PC-9 (cell line): ENCODE measurements at places on chromosomes 3 and 15. TPM values are rescaled to one million over a fixed set of nuclear protein-coding genes. Genes with fewer than 3 reads are reported as not detected.

Gene IGSF10
- total RNA-seq = 0.25 and 0.55 TPM in 2 replicates

Gene P2RY14
- total RNA-seq = not detected in 2 replicates

- no peaks in the 10 kb centered on the region for H3K27me3 ChIP-seq
- H3K27ac ChIP-seq = no peak overlapping the region
Observed at GRCh38 chr3:115651599-115651998, 28.3 kb downstream of the GAP43 start.

- peak overlapping the region; percentile 64 for H3K27ac ChIP-seq
- peaks cover 29% of the 10 kb centered on the region; the same call in 1 of the 2 replicates for H3K36me3 ChIP-seq
- H3K27me3 ChIP-seq = no peaks in the 10 kb centered on the region
- peak; percentile 9 for DNase-seq
Observed at GRCh38 chr15:49145651-49146609, 9.5 kb downstream of the COPS2 start.

Gene CASR
- total RNA-seq = not detected in 2 replicates

Gene HIGD1A
- total RNA-seq = 48.2 and 69.7 TPM in 2 replicates

- no peak overlapping the region for H3K27ac ChIP-seq
- H3K27me3 ChIP-seq = no peaks in the 10 kb centered on the region
- no peaks in the 10 kb centered on the region for H3K4me1 ChIP-seq
- H3K4me3 ChIP-seq = no peak overlapping the region
- no peak for DNase-seq
- no peaks in the 10 kb centered on the region for H3K36me3 ChIP-seq
Observed at GRCh38 chr3:155676252-155676981, 68.5 kb downstream of the PLCH1 start.

Gene SOX14
- not detected in 2 replicates for total RNA-seq

DNA sequence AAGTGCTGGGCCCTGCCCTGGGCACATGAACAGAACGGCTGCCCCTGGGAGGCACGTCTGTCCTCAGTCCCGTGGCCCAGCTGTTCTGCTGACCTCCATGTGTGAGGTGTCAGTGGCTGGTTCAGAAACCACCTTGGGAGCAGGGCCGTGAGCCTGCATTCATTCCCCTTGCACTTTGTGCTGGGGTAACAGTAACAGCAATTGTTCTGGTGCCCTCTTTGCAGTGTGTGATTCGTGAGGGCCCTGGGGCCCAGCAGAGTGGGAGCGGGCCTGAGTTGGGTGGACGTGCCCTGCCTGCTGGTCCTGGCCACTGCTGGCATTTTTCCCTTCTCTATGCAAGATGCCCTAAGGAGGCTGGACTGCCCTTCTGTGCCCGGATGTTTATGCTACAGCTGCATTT lies 50.4 kb upstream of the MYZAP start:
- H3K4me3 ChIP-seq = no peak overlapping the region
- no peaks in the 10 kb centered on the region for H3K4me1 ChIP-seq
- H3K36me3 ChIP-seq = no peaks in the 10 kb centered on the region
- DNase-seq = no peak
- H3K27me3 ChIP-seq = no peaks in the 10 kb centered on the region
- no peak overlapping the region for H3K27ac ChIP-seq

DNA sequence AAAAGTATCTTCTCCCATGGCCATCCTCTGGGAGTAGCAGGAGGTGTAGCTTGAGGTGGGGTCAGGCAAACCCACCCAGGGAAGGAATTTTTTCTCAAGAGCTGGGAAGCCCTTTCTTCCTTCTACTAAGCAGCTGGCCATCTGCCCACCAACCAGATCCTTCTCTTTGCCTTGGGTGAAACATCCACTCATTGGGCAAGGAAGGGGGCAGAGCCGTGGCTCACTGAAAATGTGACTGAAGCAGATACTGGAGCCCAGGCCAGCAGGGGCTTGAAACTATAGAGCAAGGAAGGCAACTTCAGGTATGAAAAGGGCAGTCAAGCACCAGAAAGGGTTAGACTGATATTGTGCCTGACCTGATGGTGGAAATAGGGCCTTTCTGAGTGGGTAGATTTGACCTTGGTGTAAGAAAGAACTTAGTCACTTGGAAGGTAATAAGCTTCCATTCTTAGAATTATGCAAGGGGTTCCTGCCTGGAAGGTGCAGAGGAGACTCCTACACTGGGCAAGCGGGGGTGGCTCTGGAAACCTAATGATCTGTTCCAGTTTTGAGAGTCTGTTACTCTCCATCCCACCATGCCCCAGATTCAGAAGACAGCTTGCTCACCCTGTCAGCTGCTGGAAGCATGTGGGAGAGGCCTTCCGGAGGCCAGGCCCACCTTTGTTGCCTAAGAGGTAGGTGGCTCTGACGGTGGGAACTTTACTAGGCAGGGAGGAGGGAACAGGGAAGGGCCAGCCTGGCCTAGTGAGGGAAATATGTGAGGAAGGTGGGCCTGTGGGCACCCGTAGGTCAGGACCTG lies 22.0 kb upstream of the PLA2G4E start:
- H3K4me1 ChIP-seq = peaks cover 31% of the 10 kb centered on the region
- H3K27ac ChIP-seq = no peak overlapping the region
- no peaks in the 10 kb centered on the region for H3K36me3 ChIP-seq
- no peaks in the 10 kb centered on the region for H3K27me3 ChIP-seq
- H3K4me3 ChIP-seq = no peak overlapping the region

Gene NMB
- 66.7 and 77.1 TPM in 2 replicates for total RNA-seq

Gene DMXL2
- total RNA-seq = 25.5 and 29.8 TPM in 2 replicates

Gene PODXL2
- total RNA-seq = 11.9 and 12.1 TPM in 2 replicates

GRCh38 chr3:43017004-43017403 lies 37.9 kb downstream of the GASK1A start:
- H3K27me3 ChIP-seq = no peaks in the 10 kb centered on the region
- no peaks in the 10 kb centered on the region for H3K36me3 ChIP-seq
- no peak overlapping the region for H3K27ac ChIP-seq

- no peaks in the 10 kb centered on the region for H3K36me3 ChIP-seq
- H3K27me3 ChIP-seq = no peaks in the 10 kb centered on the region
- no peak overlapping the region for H3K27ac ChIP-seq
- H3K4me1 ChIP-seq = no peaks in the 10 kb centered on the region
- no peak overlapping the region for H3K4me3 ChIP-seq
- no peak for DNase-seq
Observed at GRCh38 chr3:30505866-30506520, 100.4 kb upstream of the TGFBR2 start.

Gene SLC22A13
- total RNA-seq = 0.40 and 0.44 TPM in 2 replicates

Gene BBX
- total RNA-seq = 91.7 and 92.5 TPM in 2 replicates

DNA sequence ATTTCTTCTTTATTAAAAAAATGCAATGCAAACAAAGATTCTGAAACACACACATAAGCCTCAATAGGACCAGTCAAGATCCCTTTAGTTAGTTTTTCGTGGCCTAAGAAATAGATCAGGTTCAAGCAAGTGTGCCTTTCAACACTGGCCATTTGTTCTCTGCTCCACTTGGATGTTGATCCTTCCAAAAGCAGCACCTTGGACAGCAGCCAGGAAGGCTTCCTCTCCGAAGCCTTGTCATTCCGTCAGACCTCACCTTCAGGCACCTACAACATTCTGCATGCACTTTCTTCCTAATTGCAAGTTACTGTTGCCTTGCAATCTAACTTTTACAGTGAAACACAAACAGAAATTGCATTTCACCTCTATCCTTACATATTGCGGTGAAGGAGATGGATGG lies 155.9 kb upstream of the FEZF2 start:
- DNase-seq = peak; percentile 7
- H3K27me3 ChIP-seq = peaks cover 34% of the 10 kb centered on the region
- H3K36me3 ChIP-seq = no peaks in the 10 kb centered on the region
- H3K4me3 ChIP-seq = no peak overlapping the region
- no peaks in the 10 kb centered on the region for H3K4me1 ChIP-seq
- no peak overlapping the region for H3K27ac ChIP-seq

DNA sequence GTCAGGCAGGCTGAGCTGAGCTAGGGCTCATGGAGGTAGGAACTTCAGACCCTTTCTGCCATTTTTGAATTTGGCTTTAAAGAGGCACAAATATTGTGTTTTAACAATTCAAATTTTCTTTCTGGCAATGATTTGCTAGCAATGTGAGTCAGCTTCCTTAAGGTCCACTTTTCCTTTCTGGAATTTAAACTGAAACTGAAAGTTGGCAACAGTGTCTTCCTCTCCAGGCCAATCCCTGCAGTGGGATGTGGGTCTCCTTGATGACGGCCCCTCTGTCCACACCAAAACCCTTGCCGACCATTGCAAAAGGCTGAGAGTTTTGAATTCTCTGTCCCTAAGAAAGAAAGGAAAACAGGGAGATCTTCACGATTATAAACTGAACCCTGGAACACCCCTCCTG lies 27.1 kb downstream of the RPSA start:
- DNase-seq = no peak
- no peaks in the 10 kb centered on the region for H3K36me3 ChIP-seq
- H3K4me3 ChIP-seq = no peak overlapping the region
- H3K4me1 ChIP-seq = no peaks in the 10 kb centered on the region
- no peak overlapping the region for H3K27ac ChIP-seq
- no peaks in the 10 kb centered on the region; the same call in 1 of the 2 replicates for H3K27me3 ChIP-seq

Gene AP4E1
- total RNA-seq = 5.7 and 10.0 TPM in 2 replicates

DNA sequence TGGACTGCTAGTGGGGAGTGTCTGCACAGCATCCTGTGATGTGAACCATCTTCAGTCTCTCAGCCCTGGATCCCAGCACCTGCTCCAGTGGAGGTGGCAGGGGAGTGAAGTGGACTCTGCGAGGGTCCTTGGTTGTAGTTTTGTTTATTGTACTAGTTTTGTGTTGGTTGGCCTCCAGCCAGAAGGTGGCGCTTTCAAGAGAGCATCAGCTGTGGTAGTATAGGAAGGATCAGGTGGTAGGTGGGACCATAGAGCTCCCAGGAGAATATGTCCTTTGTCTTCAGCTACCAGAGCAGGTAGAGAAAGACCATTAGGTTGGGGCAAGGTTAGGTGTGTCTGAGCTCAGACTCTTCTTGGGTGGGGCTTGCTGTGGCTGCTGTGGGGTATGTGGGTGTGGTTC lies 20.9 kb downstream of the NEK11 start:
- no peaks in the 10 kb centered on the region for H3K27me3 ChIP-seq
- no peak overlapping the region for H3K27ac ChIP-seq
- no peak overlapping the region for H3K4me3 ChIP-seq
- no peak for DNase-seq
- H3K36me3 ChIP-seq = no peaks in the 10 kb centered on the region
- H3K4me1 ChIP-seq = no peaks in the 10 kb centered on the region

Gene ISLR
- total RNA-seq = not detected in 2 replicates

DNA sequence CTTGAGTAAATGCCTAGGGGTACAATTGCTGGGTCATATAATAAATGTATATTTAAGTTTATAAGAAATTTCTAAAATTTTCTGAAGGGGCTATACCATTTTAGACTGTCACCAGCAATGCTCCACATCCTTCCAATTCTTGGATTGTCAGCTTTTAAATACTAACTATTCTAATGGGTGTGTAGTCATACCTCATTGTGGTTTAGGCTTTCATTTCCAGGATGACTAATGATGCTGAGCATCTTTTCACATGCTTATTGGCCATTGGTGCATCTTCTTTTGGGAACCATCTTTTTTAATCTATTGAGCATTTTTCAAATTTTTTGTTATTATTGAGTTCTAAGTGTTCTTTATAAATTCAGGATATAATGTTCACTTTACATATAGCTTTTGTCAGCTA lies 52.5 kb upstream of the CORO2B start:
- no peak overlapping the region for H3K4me3 ChIP-seq
- no peaks in the 10 kb centered on the region for H3K4me1 ChIP-seq
- H3K27me3 ChIP-seq = peaks cover 3% of the 10 kb centered on the region; the same call in 1 of the 2 replicates
- H3K27ac ChIP-seq = no peak overlapping the region

- DNase-seq = peak; percentile 78
- H3K36me3 ChIP-seq = no peaks in the 10 kb centered on the region
- H3K4me3 ChIP-seq = no peak overlapping the region
- H3K27ac ChIP-seq = peak overlapping the region; percentile 42
- H3K4me1 ChIP-seq = peaks cover 46% of the 10 kb centered on the region
Observed at GRCh38 chr15:76071806-76072205, 12.0 kb downstream of the TMEM266 start.

- H3K27me3 ChIP-seq = no peaks in the 10 kb centered on the region
- DNase-seq = no peak
- H3K36me3 ChIP-seq = no peaks in the 10 kb centered on the region
- no peak overlapping the region for H3K4me3 ChIP-seq
- no peak overlapping the region for H3K27ac ChIP-seq
- peaks cover 74% of the 10 kb centered on the region for H3K4me1 ChIP-seq
Observed at GRCh38 chr15:40051616-40052415, 12.8 kb upstream of the SRP14 start.

DNA sequence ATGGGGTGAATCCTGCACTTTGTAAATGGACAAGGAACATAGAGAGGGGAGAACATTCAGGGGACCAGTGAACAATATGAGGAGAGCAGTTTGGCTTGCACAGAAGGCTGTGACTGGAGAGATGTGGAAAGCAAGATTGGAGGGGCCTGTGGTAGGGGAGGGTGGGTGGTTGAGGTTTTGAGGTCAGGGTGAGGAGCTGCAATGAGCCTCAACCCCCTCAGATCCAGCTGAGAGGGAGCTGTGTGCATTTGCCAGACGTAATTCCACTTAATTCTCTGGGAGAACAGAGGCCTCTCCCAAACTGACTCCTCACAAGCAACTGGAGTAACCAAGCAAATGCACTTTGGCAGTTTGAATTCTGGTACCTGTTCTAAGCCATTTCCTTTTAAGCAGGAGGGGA lies 253.1 kb upstream of the TRIM42 start:
- no peak overlapping the region for H3K4me3 ChIP-seq
- H3K36me3 ChIP-seq = no peaks in the 10 kb centered on the region
- no peak for DNase-seq
- H3K27me3 ChIP-seq = no peaks in the 10 kb centered on the region
- 0 out of 2 replicates have a peak, but pooled peaks cover 5% of the 10 kb centered on the region for H3K4me1 ChIP-seq
- H3K27ac ChIP-seq = no peak overlapping the region

Gene MGLL
- 28.2 and 30.7 TPM in 2 replicates for total RNA-seq

- H3K4me1 ChIP-seq = peaks cover 39% of the 10 kb centered on the region
- H3K36me3 ChIP-seq = no peaks in the 10 kb centered on the region
- H3K27me3 ChIP-seq = no peaks in the 10 kb centered on the region
- peak overlapping the region; percentile 5; the same call in 1 of the 2 replicates for H3K4me3 ChIP-seq
- no peak for DNase-seq
- H3K27ac ChIP-seq = peak overlapping the region; percentile 80
Observed at GRCh38 chr3:182608832-182609231, 184.5 kb upstream of the ATP11B start.

Gene CD200
- 1.9 and 4.0 TPM in 2 replicates for total RNA-seq

Gene REC114
- total RNA-seq = not detected in 2 replicates

- no peaks in the 10 kb centered on the region for H3K36me3 ChIP-seq
- no peak for DNase-seq
- no peak overlapping the region for H3K4me3 ChIP-seq
- H3K27me3 ChIP-seq = no peaks in the 10 kb centered on the region
- H3K27ac ChIP-seq = no peak overlapping the region
- no peaks in the 10 kb centered on the region for H3K4me1 ChIP-seq
Observed at GRCh38 chr3:115960799-115961198, 337.5 kb downstream of the GAP43 start.

GRCh38 chr3:115281697-115282675 lies 134.9 kb upstream of the ZBTB20 start:
- 0 out of 2 replicates have a peak, but pooled peaks cover 3% of the 10 kb centered on the region for H3K4me1 ChIP-seq
- no peak overlapping the region for H3K4me3 ChIP-seq
- no peak for DNase-seq
- H3K27me3 ChIP-seq = no peaks in the 10 kb centered on the region
- H3K27ac ChIP-seq = no peak overlapping the region
- H3K36me3 ChIP-seq = no peaks in the 10 kb centered on the region

Gene IQCB1
- total RNA-seq = 14.6 and 14.8 TPM in 2 replicates

Gene ZNF385D
- 0.28 TPM in 1 of 2 replicates, not detected in the other for total RNA-seq

- DNase-seq = no peak
- H3K4me3 ChIP-seq = no peak overlapping the region
Observed at GRCh38 chr3:114370537-114371174, 76.8 kb downstream of the TIGIT start.

Gene GPR160
- total RNA-seq = 11.1 and 12.6 TPM in 2 replicates
